ENCODE measurements at places on chromosomes 4 and X.

DNA sequence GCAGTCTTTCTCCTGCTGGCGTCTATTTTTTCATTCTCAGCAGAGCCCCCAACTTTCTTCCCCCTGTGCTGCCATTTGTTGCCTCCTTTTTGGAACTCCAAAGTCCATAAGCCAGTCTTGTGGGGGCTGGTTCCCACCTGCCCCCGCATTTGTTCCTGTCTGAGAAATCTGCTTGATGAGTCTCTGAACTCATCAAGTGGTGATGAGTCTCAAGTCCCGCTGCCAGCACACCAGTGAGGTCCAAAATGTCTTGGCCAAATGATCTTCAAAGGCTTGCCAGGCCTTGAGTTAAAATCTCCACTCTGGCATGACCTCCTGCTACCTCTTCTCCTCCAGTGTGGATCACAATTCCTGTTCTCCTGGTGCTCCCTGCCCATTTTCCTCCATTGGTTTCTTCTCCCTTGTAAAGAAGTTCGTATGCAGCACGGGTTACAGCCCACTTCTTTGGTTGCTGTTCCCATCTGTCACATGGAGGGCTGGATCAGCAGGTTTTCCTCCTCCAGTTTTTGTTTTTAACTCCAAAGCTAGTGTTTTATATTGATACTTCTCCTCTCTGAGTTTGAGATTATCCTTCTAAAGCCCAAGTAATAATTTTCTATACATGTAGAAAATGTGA is 72.7 kb upstream of the LIMCH1 start:
- no peak for DNase-seq

DNA sequence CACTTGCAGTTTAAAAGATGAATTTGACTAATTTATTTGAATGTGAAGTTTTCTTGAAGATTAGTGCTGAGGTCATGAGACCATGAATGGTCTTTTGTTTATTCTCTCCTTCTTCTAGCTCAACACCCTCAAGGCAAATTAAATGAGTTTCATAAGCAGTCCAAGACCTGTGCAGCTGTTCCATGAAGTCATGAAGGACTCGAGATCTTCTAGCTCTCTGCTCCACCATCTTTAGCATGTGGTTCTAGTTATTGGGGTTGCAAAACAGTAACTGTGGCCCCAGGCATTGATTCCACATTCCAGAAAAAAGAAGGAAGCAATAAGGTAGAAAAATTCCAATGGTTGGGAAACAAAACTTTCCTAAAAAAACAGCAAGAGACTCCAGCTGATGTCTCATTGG is 84.2 kb upstream of the HS3ST1 start:
- no peak for DNase-seq

DNA sequence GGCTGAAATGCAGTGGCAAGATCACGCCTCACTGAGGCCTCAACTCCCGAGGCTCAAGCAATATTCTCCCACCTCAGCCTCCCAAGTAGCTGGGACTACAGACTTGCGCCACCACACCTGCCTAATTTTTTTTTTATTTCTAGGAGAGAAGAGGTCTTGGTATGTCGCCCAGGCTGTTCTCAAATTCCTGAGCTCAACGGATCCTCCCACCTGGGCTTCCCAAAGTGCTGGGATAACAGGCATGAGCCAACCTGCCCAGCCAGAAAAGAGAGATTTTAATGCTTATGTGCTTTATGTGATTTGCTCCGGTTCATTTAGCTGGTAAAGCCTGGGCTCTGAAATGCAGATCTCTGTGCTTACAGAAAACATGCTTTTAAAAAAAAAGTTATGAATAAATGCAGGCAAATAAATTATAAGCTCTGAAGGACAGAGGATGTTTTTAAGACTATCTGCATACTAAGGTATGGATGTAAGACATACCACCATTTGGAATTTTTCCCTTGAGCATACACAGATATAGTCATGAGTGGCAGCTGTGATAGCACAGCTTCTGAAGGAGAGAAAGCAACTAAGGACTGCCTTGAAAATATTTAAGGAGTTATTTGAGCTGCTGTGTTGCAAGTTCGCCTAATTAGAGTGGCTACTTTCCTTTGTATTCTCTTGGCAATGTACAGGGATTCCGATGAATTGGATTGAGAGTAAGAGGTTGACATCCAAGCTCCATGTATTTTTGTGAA is 13.8 kb downstream of the GUCY1B1 start:
- DNase-seq = no peak

DNA sequence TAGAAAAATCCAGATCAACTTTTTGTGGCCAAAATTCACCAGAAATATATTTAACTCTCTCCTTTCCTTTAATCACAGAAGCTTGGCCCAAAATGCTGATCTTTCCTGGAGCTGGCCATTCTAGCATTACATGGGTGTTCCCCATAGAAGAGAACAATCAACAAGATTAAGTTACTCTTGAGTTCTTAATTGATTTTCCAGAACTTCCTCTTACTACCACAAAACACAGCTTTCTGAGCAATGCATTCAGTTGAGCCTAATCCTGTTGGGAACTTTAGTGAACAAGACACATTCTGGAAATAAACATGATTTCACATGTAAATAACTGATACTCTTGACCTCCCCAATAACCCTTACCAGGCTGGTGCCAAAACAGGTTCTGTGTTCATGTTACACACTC is 45.4 kb upstream of the STIM2 start:
- no peak for DNase-seq

DNA sequence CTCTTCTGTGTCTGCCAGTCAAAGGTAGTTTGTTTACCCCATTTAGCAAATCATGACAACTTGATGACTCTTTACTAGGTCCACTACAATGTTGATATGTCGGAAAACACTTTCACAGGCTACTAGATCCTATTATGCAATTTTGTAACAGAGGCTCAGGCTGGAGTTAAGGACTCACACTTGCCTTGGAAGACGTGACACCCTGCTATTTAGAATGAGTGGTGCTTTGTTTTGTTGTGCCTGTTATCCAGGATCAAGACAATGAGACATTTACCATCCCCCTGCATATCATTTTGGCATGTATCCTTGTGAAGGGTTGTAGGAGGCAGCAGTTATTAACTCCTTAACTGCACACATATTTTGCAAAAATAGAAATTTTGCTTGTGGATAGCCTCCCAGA is 263.7 kb downstream of the IL1RAPL1 start:
- DNase-seq = no peak

DNA sequence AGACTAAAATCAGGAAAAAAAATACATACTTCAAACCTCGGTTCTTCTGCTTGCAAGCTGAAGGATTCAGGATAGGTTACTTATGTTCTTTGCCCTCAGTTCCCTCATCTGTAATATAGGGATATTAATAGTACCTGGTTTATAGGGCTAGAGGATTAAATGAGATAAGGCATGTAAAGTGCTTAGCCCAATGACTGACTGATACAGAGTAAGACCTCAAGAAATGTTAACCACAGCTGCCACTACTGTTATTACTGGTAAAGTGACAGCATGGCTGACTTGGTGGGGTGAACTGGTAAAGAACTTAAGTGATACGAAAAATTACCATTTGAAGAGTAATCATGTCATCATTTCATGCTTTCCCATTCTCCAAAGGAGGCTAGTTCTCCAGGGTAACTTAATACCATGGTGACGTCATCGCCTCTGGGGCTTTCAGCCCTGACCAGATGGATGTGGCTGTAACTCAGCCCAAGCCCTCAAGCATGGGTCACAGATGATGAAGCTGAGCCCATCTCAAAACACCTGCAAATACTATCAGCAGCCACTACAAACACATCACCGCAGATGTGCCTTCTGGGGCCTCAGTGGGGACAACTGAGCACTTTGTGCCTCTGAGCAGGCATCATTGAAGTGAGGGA is 44.5 kb upstream of the SCML1 start:
- DNase-seq = no peak

- DNase-seq = no peak
Measured at GRCh38 chrX:71650333-71650969, 16.9 kb upstream of the LOC101059915 start.

DNA sequence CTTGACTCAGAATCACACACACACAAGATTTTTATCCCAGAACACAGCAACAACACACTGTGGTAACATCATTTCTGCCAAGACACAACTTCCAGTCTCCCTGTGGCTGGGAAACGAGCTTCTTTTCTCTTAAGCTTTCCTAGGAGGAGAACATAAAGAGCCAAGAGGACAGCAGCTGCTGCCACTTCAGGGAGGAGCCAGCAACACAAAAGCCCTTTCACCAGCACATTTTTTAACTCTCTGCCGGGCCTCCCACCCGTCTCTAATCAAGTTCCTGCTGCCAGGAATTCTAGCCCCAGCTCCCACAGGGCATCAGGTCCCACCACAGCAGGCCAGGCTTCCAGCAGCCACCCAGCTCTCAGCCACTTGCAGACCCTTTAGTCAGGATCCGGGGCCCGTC is 22.4 kb downstream of the FAT1 start:
- DNase-seq = no peak

- no peak for DNase-seq
Measured at GRCh38 chrX:100413229-100413628, 3.2 kb upstream of the PCDH19 start.

- DNase-seq = no peak
Measured at GRCh38 chrX:31550158-31550557, 478.3 kb upstream of the FTHL17 start.

DNA sequence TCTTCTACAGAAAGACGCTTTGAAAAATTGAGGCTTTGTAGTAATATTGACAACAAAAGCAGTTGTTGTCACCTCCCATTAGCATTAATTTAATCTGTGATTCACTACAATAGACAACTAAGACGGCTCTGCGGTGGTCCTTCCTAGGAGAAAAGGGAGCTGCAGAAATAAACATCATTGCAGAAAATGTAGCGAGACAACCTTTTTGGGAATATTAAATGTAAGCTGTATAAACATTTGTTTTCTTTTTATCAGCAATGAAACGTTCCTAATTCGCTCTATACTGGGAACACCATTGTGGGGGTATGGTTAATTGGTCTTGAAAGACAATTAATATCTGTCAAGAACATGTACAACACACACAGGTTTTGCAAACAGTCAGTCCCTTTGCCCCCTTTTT is 583.3 kb upstream of the TENM3 start:
- no peak for DNase-seq

DNA sequence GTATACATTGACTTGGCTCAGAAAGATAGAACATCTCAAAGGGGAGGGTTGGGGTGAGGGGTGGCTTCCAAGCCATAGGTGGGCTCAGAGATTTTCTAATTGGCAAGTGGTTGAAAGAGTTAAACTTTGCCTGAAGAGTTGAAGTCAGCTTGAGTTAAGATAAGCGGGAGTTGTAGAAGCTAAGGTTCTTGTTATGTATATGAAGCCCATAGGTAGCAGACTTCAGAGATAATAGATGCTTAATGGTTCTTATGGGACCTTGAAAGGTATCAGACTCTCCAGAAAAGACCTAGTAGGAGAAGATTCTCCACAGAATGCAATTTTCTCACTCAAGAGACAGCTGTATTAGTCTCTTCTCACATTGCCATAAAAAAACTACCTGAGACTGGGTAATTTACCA is 599.1 kb upstream of the CPEB2 start:
- DNase-seq = no peak

DNA sequence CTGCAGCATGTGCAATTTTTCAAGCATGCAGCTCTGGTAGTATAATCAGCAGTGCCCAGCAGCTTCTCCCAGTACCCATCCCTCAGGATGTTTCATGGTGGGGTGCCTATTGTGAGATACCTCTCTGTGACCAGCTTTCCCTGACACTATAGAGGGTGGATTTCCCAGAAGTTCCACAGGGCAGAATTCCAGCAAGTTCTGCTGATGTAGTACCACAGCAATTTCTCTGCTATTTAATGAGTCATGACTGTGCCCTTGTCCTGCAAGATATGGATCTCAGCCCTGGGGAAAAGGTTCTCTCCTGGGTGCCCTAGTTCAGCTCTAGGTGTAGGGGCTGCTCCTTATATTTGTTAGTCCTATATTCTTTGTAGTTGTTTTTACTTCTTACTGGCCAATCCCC is 174.8 kb downstream of the ENOX2 start:
- no peak for DNase-seq

- no peak for DNase-seq
Measured at GRCh38 chr4:117825600-117825999, 208.7 kb upstream of the NDST3 start.

DNA sequence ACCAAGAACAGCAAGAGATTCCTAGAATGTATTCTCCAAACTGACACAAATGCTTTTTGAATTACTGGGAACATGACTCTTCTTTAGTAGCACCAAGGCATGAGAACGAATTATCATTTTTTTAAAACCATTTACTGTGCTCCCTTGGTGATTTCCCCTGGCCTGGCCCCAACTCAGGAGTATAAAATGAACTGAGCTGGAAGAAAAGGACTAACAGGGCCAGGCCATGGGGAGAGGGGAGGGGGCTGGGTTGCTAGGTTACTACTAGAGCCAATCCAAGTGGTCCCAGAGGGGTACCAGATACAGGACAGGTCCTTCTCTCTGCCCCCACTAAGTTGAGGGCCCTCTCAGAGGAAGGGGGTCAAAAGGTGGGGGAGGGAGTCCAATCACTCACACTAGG is 23.1 kb downstream of the SASH3 start:
- DNase-seq = no peak

DNA sequence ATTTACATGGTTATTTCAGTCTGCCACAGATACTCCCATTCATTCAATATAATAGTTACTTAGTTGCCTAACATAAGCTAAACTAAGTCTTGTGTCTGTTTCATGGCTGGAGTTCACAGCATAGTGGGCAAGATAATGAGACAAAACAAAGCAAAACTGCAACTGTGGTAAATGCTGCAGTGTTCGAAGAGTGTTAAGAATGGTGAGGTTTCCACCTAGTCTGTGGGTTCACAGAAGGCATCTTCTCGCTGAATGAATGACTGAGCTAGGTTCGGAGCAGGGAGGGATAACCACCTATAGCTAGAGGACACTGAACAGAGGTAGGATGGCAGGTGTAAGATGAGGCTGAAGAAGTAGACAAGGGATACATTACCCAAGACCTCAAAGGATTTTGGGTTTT is 171.0 kb downstream of the FBXW7 start:
- DNase-seq = no peak

- no peak for DNase-seq
Measured at GRCh38 chr4:38663090-38663800, 754 bp upstream of the KLF3 start.

DNA sequence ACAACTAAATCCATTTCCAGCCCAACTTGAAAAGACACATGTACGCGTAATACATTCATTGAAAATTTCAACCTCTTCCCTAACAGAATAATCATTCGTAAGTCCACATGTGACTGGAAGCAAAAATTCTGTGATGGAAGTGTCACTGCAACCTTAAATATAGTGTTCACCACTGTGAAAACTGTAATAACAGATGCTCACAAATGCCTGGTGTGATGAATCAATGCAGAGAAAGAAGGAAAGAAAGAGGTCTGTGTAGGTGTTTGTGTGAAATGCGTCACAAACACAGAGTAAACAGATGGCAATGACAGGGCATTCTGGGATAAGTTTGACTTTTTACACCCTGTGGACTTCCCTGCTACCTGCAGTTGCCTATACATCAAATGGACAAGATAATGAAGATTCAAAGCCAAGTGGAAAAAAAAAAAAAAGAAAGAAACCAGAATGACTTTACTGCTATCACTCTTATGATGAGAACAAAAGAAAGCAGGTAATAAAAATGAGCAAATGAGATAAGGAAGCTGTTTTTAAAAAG is 123.3 kb downstream of the EPHA5 start:
- DNase-seq = no peak
